ENCODE measurements at places on chromosomes 3 and 15.

GRCh38 chr15:29377161-29377560 lies 107.5 kb upstream of the NSMCE3 start:
- no peak for DNase-seq

- DNase-seq: no peak
Measured at GRCh38 chr15:26087881-26088280, 224.8 kb upstream of the ATP10A start.

DNA sequence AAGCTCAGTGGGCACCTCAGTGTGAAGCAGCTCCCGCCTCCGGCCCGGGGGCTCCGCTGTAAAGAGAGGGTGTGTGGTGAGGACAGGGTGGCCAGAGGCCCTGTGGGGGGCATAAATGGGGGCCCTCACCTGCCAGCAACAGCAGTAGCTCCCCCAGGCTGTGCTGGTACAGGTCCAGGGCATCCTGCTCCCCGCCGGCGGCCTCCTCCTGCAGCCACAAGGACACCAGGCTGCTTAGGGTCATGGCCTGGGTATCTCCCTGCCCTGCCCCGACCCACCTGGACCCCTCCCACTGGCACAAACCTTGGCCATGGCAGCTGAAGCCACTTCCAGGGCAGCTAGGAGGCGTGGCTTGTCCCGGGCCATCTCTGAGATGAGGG lies 4.8 kb downstream of the ULK3 start:
- no peak for DNase-seq

DNA sequence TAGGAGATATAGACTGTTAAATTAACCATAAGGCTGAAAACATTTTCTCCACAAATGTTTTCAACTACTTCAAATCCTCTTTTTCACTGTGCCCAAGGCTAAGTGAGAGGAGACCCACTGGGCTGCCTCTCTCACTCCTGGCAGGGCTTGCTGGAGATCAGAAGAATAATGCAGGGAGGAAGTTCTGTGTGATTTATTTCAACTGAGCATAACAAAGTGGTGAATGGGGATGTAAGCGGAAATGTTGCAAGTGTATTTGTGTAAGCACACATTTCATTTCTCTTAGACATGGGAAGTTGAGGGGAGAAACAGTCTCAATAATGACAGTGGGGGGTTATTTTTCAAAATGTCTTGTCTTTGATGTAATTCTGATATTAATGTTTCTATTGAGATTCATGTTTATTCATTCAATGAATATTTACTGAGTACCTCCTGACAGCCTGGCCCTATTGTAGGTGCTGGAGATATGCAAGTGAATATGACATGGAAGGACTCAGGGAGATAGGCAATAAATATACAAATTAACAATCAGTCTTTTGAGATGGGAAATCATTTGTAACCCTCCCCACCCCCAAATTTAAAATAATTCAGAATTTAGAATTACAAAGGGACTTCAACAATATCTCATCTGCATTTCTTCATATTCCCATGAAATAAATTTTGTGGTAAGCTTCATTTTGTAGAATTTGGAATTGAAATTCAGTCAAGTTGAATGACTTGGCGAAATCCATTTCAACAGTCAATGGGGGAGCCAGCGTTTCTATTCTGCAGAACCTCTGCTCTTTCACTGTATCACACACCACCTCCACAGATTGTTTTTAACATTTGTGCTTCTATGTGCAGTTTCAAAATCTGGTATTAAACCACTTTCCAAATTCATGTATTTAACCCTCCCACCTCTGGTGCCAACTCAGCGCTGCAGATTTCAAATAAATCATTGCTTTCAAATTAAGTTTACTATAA lies 247.2 kb downstream of the SLC9A9 start:
- DNase-seq: peak; percentile 58

DNA sequence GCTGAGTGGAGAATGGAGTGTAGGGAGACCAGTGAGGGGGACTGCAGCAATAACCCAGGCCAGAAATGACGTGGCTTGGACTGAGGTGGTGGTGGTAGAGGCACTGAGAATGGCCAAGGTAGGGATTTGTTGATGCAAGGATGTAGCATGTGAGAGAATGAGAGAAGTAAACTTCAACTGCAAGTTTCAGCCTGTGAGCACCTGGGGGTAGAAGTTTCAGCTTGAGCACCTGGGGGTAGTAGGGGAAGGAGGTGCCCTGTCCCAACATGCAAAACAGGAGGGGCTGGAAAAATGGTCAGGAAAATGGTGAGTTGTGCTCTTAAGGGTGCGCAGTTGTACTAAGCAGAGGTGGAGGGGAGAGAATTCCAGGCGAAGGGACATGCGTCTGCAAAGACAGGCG lies 31.0 kb downstream of the IL16 start:
- DNase-seq: no peak

- DNase-seq: peak; percentile 51
Measured at GRCh38 chr15:42549032-42549491, 424 bp downstream of the HAUS2 start.

GRCh38 chr3:125300416-125300815 lies 74.7 kb downstream of the ZNF148 start:
- DNase-seq: no peak

DNA sequence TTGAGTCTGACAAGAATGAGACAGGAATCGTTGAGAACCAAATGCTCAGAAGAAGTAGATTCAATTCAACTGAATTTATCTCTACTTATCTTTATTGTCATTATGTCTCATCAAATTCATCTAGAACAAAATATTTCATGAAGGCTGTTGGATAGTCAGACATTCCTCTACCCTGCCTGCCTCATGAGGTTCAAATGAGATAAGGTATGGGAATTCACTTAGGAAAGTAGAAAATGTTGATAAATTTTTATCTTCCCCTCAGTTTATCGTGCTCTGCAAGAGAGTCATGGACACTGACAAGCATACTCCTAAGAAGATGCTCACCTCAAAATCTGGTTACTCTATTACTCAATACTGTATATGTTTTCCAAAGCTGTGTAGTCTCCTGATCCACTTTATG lies 149.7 kb upstream of the CDIN1 start:
- DNase-seq: no peak

GRCh38 chr15:87343966-87344365 lies 912.6 kb downstream of the NTRK3 start:
- no peak for DNase-seq

- no peak for DNase-seq
Measured at GRCh38 chr15:71352125-71352524, 236.9 kb downstream of the THSD4 start.

Data from pons (tissue), 1 donor.